Astrocyte of the spinal cord (primary cell): ENCODE measurements at places on chromosomes 11 and 22.

DNA sequence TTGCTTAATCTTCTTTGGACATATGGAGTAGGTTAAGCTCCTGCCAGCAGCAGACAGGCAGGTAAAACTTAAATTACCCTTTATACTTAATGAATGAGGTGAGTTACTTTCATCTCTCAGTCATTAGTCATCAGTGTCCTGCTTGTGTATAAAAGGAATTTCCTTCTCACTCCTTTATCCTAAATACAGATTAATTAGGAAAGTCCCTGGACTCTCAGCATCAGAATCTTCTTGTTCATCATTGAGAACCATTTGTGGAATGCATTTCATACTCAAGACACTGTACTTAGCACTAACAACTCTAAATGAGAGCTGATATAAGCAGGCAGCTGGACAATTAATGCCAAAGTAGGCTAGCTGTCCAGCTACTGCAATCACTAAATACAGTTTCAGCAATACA lies 630.4 kb downstream of the METTL15 start:
- DNase-seq: no peak

- DNase-seq: no peak
Measured at GRCh38 chr11:128492903-128493569, 94.3 kb downstream of the ETS1 start.

DNA sequence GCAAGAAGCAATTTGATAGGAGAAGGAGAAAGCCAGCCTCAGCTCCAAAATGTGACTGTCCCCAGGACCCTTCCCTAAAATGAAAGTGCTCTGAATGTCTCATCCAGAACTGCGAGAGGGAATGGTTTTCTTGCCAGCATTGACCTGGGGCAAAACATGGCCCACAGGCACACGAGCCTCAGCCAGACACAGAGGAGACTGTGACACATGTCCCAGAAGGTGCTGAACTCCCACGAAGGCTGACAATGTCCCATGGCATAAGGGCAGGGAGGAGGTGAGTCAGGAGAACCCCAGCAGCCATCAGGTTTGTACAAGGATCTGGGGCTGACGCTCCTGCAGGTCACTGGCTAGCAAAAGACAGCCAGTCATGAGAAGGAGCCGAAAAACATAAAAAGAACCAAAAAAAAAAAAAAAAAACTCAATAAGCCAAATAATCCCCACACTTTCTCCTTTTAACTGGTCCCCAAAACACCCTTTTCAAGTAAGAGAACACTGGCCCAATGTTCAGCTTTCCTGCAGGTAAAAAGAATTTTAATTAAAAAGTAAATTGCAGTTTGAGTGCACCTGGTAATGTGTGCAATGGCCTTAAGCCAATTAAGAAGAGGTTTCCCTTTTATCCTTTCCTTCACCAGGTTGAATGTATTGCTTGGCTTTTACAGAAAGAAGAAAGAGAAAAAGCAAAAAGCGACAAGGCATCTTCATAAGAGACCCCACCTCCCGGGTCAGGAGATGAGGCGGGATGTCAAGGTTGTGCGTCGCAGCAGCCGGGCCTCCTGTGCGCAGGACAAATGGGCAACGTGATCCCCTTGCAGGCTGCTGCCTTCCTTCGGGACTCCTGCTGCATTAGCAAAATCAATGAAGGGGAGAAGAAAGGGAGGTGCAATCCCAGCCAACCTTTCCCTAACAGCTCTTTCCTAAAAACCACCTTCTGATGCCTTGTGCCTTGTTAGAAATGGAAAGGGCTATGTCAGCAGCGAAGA lies 43.6 kb downstream of the GALNT18 start:
- no peak for DNase-seq

- peak; percentile 73 for DNase-seq
Measured at GRCh38 chr11:76807206-76807875, 24.2 kb downstream of the TSKU start.

DNA sequence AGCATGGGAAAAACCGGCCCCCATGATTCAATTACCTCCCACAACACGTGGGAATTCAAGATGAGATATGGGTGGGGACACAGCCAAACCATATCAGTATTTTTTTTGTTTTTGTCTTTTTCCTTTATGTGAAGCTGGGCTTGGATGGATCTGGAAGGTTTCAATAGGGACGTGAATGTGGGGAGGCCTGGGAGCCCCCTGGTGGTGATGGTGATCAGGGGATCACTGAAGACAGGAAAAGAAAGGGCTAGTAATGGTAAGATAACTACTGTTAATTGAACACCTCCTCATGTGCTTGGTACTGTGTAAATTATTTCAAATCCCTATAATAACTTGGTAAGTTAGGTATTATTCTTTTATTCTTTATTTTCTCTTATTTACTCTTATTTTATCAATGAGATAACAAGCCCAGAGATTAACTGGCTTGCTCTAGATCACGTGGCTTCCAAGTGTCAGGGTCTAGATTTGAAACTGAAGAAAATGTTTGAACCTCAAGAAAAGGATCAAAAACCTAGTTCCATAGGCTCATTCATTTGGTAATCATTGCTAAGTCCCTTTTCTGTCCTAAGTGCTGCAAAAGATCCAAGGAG lies 364.2 kb downstream of the TENM4 start:
- no peak for DNase-seq

GRCh38 chr11:12673924-12674570 lies at the start of gene TEAD1:
Gene TEAD1, plus strand, starts transcription at chr11:12674421.
- DNase-seq: peak; percentile 96

GRCh38 chr11:77175021-77175842 lies 47.2 kb downstream of the MYO7A start:
- DNase-seq: no peak

- DNase-seq: peak; percentile 11
Measured at GRCh38 chr22:45009606-45010531, at the start of gene PHF21B. Gene PHF21B, minus strand, starts transcription at chr22:45010005. Its CDS starts 456 bp downstream, at chr22:45009549.

DNA sequence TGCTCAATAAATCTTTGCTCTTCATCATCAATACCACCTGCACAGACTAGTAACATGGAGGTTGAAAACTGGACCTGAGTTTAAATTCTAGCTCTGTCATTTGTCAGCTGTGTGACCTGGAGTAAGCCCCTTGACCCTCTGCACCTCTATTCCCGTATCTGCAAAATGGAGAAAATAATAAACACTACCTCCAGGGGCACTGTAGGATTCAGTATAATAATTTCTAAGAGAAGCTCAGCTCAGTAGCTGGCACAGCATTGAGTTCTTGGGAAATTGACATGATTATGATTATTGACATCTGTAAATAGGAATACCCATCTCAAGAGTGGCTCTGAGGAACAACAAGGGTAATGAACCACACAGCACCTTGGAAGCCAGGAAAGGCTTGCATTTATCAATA lies 78.4 kb downstream of the MN1 start:
- no peak for DNase-seq

DNA sequence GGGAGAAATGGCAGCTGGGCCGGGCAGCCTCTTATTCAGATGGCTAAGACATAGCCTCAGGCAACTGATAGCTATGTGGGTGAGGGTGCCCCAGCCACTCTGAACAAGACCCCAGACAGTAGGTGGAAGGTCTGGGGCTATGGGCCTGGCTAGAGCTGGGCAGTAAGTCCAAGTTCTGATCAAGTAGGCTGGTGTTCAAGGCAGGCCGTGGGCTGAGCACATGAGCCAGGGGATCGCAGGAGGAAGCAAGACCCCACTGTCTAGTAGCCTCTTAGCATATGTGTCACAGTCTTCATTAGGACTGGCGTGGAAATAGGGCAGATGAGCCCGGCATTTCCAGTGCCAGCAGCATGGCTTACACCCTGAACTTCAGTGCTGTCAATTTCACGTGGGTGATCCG lies 192.1 kb downstream of the ADAMTS15 start:
- no peak for DNase-seq

DNA sequence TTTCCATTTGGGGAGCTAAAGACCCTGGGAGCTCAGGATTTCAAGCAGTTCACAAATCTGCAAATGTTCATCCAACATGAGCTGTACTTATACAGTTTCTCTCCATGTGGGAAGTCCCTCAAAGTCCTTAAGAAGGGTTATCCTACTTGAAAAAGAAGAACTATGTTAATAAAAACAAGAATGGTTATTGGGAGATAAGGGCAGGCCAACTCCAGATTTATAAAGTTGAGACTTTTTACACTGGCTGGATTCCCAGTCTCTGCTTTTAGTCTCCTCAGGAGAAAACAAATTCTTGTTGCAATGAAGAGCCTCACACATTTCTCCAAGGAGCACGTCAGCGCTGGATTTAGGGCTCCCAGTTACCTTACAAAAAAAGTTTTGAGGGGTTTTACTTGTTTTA lies 34.2 kb upstream of the CTTN start:
- peak; percentile 17 for DNase-seq

DNA sequence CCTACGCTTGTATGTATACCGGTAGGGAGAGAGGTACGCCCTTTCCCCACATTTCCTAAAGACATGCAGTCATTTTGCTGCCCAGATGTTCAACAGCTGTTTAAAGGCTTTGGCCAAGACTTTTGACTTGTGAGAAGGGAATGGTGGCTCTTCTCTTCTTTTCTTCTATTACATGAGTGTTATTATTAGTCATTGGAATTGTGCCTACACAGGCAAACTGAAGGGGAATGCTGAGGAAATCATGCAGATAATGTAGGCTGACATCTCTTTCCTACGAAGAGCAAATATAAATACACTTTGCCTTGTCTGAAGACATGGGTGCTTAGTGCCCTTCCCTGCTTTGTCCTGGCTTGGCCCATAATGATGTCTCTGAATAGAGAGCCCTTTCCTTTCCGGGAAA lies 194.3 kb upstream of the NARS2 start:
- no peak for DNase-seq

- DNase-seq: no peak
Measured at GRCh38 chr11:134071766-134072402, 3.0 kb downstream of the JAM3 start.

DNA sequence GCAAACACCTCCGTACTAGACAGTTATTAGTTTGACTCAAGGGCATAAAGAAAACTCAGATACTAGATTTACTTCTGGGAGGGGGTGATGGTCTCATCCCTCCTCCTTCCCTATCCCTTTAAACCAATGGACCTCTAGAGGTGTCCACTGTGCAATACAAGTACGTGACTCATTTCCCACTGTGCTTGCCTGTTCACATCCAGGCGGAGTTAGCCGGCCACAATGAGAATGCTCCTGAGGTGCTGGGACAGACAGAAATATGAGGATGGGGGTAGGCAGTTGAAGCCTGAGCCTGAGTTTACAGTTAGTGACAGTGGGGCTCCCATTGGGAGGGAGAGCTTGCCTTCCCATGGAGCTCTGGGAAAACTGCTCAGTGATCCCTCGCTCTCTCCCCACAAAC lies 8.4 kb upstream of the PMM1 start:
- peak; percentile 84 for DNase-seq

GRCh38 chr11:100619484-100619883 lies 67.6 kb upstream of the ARHGAP42 start:
- peak; percentile 65 for DNase-seq
